ENCODE measurements at places on chromosomes 2 and 18.

- DNase-seq = no peak
Measured at GRCh38 chr2:102094917-102095316, 47.6 kb upstream of the IL1R1 start.

DNA sequence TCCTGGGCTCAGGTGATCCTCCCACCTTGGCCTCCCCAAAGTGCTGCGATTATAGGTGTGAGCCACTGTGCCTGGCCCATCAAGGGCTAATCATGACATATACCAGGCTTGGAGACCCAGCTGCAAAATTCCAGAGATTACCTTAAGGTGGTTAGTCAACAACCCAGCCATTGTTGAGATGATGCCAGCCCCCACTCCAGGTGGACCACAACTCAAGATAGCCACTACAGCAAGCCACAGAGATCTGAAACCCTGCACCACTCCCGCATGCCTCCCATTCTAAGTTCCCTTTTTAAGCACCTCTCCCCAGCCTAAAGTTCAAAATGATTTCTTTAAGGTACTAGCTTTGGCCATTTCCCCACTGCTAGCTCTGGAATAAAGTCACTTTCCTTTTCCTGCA lies 4.6 kb upstream of the CLK1 start:
- no peak for DNase-seq

DNA sequence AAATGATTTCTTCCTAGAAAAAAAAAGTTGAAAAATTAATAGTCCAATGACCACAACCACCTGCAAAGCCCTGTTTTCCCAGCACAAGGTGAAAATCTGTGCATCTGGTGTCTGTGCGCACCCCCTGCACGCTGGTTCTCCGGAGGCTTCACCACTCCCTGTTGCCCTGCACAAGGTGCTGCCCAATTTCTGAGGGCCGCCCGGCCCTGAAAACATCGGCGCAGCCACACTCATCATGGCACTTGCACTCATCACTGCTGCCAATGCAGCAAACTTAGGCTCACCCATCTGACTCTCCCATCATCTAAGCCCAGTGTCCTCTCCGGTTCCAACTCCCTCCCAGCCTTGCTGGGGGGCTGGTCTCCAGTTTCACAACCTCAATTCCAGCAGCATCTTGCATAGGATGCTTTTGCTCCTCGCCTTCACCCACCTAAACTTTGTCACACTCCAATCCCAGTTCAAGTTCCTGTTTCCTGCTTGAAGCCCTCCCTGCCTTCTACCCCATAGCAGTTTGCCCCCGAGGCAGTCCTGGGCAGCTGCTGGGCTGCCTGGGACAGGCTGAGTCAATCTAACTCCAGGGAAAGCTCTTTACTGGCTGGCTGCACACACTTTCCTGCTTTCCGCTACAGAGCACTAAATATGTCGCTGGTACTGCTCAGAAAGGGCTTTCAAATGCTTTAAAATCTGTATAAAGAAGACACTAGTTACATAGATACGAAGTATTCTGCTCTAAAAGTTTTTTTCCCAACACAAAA lies 522.5 kb upstream of the ID2 start:
- no peak for DNase-seq

- DNase-seq = no peak
Measured at GRCh38 chr2:142325870-142326269, 195.1 kb upstream of the LRP1B start.

DNA sequence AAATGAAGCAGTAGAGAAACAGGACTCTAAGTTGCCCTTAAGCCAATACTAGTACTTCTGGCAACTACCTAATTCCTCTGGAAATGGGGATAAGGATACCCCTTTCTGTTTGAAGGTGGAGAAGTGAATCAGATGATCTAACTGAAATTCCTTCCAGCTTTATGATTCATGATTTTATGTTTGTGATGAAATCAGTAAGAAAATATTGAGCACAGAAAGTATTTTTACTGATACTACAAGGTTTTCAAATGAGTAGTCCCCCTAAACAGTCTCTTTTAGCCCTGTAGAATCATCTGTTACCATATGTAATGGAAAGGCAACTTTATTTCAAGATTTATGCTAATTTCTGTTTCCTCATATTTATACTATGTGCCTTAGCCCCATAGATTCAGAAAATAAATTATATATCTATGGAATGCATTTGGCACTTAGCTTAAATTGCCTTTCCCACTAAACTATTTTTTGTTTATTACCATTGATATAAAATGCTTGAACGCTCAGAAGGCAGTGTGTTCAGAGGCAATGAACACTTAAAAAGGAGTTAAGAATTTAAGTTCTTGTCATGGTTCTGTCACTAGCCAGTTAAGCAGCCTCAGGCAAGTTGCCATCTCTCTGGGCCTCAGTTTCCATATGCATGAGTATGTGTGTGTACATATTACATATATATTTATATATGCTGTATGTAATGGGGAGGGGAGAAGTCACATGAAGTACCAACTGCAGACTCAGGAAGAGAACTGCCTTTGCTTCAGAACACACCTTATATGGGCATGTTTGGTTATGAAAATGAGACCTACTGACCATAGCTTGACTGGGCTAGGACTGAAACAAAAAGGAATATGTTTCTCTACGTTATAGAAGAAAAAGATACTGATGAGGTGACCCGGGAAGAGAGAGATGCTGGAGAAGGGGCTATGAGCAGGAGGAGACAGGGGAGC lies 97.7 kb downstream of the CDC42EP3 start:
- DNase-seq = no peak

DNA sequence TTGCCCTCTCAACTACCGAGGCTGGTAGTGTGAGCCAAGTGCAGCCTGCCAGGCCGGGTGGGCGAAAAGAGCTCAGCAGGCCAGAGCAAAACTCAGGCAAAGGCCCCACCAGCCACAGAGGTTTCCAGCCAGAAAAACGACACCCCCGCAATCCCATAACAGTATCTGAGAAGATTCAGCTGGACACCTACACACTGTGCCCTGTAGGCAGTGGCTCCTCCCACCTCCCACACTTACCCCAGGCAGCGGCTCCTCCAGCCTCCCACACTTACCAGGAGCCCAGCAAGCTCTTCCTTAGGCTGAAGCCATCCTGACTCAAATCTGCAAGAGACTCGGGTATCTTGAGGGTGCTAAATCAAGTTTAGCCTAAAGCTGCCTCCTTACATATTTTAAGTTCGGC lies 15.6 kb upstream of the TMEM18 start:
- no peak for DNase-seq

GRCh38 chr2:204900487-204900886 lies 355.2 kb downstream of the PARD3B start:
- DNase-seq = no peak

DNA sequence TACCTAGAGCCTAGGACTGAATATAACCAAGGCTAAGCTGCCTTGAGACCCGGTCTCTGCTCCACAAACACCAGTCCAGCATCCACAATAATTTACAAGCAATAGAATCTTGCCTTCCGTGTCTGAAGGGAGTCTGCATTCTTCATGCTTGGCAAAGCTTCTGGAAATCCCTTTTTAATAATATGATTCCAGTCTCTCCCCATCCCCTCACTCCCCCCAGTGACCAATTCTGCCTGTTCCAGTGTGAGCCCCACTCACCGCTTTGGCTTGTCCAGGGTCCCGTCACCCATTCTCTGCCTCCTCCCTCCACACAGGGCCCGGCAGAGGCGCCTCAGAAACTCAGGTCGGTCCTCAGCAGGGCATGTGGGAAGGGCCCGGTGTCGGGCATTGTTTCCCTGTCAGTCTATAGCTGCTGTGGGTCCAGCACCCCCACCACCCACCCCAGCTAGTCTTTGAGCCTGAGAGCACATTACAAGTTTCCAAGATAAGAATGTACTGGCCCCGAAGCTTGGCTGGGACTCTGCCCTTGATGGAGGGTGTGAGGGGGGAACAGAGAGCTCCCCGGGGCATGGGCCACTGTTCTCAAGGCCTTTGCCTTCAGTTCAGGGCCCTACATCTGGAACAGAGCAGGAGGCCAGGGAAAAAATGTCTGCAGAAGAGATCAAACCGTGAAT lies 129.7 kb upstream of the MYCN start:
- no peak for DNase-seq

DNA sequence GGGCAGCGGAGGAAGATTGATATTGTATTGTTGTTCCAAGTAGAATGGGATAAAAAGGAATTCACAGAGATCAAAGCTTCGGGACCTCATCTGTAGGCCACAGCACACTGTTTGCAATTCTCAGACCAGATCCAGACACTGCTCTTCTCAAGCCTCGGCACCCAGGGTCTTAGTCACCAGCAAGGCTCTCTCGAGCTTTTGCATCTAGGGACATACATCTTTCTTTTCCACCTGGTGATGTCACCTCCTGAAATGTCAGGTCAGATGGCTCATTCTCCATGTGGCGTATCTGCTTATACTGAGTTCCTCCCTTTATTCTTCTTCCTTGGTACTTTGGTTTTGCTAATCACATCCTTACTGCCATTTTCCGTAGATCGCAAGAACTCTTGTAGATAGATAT lies 42.9 kb upstream of the SNTG2 start:
- DNase-seq = no peak

DNA sequence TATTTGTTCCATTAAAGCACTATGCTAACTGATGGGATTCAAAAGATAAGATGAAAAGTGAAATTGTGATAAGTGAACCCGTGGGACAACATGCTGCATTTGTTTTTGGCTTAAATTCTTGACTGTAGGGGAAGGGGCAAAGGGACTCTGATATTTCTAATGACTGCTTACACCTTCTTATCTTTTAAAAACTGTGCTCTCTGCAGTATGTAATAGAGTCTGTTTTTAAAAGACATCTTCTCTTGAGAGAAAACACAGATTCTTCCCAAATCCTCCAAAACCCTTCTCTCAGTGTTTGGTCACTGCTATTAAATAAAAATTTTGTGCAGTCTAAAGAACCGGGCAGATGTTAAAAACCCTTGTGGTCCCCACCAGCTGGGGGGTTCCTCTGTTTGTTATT lies 327.8 kb upstream of the FANCL start:
- no peak for DNase-seq

- DNase-seq = no peak
Measured at GRCh38 chr18:25077038-25077943, 274.7 kb downstream of the ZNF521 start.

- DNase-seq = no peak
Measured at GRCh38 chr2:172358691-172359556, 68.5 kb upstream of the ITGA6 start.

DNA sequence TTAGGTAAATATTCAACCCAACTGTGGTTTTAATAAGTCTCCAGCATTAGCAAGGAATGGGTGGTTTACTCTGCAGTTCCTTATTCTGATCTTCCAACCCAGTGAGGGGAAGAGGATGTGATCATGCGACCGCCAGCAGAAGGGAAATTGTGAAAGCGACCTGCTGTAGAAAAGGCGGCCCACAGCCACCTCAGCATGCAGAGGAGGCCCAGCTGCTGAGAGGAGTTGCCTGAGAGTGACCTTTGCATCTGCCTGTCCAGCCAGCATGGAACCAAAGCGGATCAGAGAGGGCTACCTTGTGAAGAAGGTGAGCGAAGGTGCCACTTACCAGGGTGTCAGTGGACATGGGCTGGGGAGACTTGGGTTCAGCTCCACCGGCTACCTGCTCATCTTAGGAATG lies at the start of gene PLEK:
TSS of gene PLEK (plus strand) at position 196 of the 400 bp plus-strand sequence. CDS start at position 266, 70 bp downstream.
- no peak for DNase-seq

- DNase-seq = no peak
Measured at GRCh38 chr2:14717131-14717530, 84.6 kb downstream of the LRATD1 start.

DNA sequence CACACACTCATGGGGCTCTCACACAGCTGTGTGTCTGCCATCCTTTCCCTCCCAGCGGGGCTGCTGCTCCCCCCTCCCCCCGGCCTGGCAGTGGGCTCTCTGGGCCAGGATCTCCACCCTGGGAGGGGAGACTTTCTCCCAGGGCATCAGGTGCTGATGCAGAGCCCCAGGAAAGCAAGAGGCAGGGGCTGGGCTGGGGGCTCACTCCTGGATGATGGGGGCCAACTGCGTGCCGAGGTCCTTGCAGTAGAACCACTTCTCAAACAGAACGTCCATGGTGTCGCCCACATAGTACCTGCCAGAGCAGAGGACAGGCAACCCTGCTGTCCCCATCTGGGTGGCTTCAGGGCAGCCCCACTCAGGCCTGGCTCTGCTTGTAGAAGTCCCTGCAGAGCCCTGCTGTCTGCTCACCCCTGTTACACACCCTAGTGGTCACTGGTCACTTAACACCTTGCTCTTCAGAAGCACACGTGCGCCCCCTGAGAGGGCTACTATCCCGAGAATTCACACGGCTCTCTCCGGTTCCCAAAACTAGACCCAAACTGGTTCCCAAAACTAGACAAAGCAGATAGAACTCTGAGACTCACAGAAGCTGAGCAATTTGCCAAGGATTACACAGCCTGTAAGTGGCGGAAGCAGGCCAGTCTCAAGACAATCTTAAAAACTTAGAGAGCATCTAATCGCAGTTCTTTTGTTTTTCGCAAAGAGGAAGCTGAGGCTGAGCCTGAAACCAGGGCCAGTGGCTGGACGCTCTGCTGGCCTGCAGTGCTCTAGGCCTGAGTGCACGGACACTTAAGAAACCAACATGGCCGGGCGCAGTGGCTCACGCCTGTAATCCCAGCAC lies 6.6 kb upstream of the OXER1 start:
- no peak for DNase-seq

- no peak for DNase-seq
Measured at GRCh38 chr2:231745303-231746038, 35.6 kb downstream of the PDE6D start.

DNA sequence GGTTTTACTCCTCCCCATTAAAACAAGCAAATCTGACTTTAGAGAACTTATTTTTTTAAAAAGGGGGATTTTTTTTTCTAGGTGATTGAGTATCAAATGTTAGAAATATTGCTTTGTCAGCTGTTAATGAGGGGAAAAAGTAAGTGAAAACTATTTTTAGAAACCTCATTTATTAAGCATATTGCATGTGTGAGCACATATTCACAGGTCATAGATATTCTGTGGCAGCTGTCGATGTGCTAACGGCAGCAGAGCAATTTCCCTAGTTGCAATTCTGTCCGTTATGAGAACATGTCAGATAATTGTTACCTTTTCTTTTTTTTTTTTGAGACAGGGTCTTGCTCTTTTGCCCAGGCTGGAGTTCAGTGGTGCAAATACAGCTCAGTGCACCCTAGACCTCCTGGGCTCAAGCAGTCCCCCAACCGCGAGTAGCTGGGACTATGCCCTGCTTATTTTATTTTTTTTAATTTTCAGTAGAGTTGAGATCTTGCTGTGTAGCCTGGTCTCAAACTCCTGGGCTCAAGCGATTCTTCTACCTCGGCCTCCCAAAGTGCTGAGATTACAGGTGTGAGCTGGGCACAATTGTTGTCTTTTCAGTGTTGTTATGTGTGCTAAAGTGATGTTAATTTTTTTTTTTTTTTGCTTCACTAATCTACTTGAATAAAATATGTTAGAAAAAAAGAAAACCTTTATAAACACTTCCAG lies 69.8 kb downstream of the MTA3 start:
- DNase-seq = no peak
